GF-D8 (cell line): ENCODE measurements at places on chromosomes 4 and X.

GRCh38 chrX:716136-716535 is 85.5 kb downstream of the SHOX start:
- no peak for DNase-seq

DNA sequence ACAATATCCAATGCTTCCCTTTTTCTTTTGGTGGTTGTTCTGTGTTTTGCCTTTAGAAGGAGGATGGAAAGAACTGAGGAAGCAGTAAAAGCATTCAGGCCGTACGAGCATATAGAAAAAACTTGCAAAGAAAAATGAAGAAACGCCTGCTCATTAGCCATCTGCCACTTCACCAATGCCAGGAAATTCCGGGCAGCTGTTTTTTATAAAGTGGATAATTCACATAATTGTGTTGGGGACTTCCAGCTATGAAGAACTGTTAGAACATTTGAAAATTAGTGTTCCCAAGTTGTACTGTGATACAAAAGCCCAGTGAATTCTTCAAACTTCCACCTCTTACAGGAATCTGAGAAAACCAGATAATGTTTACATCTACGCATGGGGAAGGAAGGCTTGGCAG is 11.7 kb downstream of the RELL1 start:
- no peak for DNase-seq

- DNase-seq = no peak
Observed at GRCh38 chrX:24203072-24203808, 53.7 kb downstream of the ZFX start.

DNA sequence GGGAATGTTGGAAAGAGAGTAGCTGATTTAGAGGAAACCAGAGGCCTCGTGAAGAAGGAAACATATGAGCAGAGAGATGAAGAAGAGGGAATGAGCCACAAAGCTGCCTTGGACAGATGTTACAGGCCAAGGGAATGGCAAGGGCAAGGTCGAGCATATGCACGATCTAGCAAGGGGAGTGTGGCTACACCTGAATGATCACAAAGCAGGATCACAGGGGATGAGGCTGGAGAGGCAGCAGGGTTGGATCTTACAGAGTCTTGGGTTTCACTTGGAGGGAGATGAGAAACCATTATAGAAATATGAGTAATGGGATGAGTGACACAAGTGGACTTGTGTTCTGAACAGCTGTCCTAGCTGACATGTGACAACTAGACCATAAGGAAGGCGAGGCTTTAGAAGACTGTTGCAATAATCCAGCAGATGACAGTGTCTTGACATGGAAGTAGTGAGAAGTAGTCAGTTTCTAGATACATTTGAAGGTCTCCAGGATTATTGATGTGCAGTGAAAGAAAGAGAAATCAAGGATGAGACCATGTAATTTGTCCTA is 58.7 kb downstream of the RASGEF1B start:
- no peak for DNase-seq
